Right kidney (tissue), 9 donors: ENCODE measurements at places on chromosomes 4 and X.

DNA sequence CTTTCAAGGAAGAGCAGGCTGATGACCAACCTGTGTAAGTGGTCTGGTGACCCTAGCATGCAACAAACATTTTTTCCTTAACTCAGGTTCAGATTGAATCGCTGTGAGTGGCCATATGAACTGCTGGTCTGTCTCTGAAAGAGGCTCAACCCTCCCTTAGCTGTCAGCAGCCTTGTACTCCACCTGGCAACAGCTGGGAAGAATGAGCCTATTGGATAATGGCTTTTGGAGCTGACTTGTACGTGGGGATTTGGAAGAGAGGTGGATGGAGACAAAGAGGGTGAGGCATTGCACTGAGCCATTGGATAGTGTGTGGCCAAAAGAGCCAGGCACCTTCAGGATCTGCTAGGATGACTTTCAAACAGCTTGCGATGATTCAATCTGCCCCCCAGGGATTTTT, 35.7 kb upstream of the BMP15 start:
- no peak for DNase-seq

GRCh38 chr4:80422727-80423404, 87.3 kb downstream of the CFAP299 start:
- no peak for DNase-seq

DNA sequence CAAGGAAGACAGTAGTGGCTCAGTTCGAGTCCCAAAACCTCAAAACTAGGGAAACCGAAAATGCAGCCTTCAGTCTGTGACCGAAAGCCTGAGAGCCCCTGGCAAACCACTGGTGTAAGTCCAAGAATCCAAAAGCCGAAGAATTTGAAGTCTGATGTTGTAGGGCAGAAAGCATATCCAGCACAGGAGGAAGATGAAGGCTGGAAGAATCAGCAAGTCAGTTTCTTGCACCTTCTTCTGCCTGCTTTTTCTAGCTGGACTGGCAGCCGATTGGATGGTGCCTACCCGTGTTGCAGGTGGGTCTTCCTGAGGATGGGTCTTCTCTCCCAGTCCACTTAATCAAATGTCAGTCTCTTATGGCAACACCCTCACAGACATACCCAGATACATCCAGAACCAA, 95.0 kb downstream of the STK32B start:
- DNase-seq = no peak

DNA sequence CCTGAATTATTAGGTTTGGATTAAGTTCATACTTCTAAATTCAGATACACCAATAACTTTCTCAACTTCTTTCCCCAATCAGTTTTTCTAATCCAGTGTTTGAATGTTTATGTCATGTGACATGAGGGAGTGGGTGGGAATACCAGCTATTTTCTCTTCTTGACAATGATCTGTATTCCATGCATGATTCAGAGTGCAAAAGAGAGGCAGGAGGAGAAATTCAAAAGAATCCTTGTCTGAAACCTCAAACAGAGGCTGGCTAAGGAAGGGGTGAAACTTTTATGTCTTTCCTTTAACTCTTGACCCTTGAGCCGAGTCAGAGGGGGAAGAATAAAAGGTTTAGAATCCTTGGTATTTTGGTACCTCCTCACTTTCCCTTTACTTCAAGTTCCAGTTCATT, 544.7 kb downstream of the SPRY1 start:
- DNase-seq = no peak

- DNase-seq = peak; percentile 19
Observed at GRCh38 chrX:107565931-107566603, 62.2 kb upstream of the PRPS1 start.

DNA sequence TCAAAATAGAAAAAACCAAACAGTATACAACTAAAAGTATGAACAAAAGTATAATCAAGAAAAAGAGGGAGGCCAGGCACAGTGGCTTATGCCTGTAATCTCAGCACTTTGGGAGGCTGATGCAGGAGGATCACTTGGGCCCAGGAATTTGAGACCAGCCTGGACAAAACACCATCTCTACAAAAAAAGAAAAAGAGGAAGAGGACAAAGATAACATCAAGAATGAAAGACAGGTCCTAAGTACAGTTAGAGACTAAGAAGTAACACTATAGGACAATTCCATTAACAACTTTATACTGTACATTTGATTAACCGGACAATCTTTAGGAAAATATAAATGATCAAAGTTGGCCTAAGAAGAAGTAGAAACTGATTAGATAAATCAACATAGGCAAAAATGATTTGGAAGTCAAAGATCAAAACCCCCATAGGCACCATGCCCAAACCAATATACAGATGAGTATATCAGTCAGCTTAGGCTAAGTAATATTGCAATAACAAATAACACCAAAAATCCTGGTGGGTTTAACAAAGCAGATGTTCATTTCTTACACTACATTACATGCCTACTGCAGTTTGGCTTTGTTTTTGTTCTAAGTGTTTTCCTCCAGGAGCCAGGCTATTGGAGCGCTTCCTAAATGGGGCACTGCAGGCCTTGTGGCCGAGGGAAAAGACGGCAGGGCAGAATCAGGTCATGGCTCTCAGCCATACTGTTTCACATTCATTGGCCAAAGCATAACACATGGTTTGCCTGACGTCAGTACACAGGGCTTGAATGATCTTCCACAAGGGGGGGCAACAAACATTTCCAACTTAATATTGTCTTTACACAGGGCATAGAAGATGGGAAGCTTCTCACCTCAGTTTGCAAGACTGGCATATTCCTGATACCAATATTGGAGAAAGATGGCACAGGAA, 42.2 kb upstream of the HGFAC start:
- DNase-seq = no peak

DNA sequence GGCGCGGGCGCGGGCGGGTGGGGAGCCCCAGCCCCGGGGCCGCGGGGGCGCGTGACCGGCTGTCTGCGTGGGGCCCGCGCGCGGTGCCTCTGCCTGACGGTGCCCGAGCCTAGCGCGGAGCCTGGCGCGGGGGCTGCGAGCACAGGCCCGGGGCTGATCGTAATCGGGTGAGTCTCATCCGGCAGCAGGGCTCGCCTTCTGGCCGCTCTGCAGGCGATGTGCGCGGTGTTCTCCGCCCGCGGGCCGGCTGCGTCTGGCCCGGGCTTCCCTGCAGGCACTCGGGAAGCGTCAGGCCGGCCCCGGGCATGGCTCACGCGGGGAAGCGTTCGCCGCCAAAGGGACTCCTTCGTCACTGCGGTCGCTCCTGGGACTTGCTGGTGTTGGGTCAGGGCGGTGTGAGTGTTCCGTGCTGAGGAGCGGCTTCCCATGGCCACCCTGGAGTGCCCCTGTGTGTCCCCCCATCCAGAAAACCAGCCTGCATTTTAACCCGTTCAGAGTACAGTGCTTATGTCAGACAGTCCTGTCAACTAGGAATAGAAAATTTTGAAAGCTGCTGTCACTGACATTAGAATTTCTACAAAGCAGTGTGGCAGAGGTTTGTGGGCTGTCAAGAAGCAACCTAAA, 40.6 kb downstream of the FAM149A start:
- DNase-seq = peak; percentile 88

- DNase-seq = no peak
Observed at GRCh38 chr4:74733756-74734155, 60.6 kb downstream of the BTC start.

GRCh38 chr4:149048451-149049143, 606.4 kb upstream of the NR3C2 start:
- DNase-seq = no peak

DNA sequence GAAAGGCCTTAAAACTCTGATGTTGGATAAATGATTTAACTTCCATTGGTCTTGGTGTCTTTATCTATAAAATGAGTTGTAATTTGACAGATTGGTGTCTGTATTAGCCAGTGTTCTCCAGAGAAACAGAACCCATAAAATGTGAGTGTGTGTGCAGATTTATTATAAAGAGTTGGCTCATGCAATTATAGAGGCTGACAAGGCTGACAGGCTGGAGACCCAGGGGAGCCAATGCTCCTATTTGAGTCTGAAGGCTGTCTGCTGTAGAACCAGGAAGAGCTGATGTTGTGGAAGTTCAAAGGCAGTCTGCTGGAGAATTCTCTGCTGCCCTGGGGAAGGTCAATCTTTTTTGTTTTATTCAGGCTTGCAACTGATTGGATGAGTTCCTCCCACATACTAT, 131.7 kb downstream of the SLC4A4 start:
- DNase-seq = no peak

DNA sequence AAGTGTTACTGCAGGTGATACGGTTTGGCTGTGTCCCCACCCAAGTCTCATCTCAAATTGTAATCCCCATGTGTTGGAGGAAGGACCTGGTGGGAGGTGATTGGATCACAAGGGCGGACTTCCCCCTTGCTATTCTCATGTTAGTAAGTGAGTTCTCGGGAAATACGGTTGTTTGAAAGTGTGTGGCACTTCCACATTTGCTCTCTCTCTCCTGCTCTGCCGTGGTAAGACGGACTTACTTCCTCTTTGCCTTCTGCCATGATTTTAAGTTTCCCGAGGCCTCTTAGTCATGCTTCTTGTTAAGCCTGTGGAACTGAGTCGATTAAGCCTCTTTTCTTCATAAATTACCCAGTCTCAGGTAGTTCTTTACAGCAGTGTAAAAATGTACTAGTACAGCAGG, 65.2 kb upstream of the SLC7A11 start:
- no peak for DNase-seq

DNA sequence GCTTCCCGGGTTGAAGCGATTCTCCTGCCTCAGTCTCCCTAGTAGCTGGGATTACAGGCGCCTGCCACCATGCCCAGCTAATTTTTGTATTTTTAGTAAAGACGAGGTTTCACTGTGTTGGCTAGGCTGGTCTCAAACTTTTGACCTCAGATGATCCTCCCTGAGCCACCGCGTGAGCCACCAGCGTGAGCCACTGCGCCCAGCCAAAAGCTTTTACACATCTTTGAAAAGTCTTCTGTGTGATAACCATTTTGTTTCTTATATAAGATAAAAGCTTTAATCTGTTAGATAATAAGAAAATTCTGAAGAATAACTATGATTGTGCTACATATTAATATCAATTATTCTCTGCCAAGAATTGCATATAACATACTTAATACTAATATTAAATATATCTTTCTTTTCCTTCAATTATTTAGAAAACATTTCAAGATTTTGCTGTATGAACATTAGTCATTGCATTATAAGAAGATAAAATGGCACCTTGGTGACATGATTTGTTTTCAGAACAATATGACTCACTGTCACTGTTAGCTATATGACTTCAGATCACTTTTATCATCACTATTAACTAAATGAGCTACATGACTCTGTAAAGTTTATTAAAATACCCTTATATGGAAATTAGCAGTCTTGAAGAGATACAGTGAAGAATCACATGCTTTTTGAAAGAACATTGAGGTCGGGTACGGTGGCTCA, 33.4 kb downstream of the RUFY3 start:
- DNase-seq = no peak

GRCh38 chr4:88672987-88673386, 24.6 kb downstream of the NAP1L5 start:
- peak; percentile 8 for DNase-seq

GRCh38 chr4:75715105-75715799, 9.1 kb upstream of the USO1 start:
- DNase-seq = no peak

- DNase-seq = no peak
Observed at GRCh38 chr4:82728301-82728700, 70.3 kb downstream of the SCD5 start.

DNA sequence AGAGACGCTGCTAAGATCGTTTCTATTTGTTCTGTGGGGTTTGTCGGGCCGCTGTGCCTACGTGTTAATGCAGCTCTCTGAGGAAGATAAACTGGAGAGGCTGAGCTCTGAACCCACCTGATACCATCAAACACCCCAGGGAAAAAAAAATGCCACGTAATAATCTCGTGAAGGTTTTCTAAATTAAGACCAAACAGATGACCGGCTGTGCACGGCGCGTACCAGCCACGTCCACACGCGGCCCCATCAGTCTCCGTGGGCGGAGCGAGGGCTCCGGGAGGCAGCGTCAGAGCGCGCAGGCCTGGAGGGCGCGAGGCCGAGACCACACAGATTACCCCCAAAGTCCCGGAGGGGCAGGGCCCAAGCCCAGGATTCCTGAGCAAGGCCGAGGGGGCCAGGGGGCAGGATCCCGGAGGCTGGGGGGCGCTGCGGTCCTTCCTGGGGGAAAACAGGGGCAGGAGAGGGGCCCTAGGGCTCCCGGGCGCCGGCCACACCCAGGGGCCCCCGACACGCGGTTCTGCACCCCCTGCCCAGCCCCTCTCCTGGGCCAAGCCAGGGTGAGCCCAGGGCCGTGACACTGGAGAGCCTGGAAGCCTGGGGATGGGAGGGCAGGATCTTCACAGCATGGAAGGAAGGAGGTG, 91.9 kb downstream of the FAM53A start:
- no peak for DNase-seq

DNA sequence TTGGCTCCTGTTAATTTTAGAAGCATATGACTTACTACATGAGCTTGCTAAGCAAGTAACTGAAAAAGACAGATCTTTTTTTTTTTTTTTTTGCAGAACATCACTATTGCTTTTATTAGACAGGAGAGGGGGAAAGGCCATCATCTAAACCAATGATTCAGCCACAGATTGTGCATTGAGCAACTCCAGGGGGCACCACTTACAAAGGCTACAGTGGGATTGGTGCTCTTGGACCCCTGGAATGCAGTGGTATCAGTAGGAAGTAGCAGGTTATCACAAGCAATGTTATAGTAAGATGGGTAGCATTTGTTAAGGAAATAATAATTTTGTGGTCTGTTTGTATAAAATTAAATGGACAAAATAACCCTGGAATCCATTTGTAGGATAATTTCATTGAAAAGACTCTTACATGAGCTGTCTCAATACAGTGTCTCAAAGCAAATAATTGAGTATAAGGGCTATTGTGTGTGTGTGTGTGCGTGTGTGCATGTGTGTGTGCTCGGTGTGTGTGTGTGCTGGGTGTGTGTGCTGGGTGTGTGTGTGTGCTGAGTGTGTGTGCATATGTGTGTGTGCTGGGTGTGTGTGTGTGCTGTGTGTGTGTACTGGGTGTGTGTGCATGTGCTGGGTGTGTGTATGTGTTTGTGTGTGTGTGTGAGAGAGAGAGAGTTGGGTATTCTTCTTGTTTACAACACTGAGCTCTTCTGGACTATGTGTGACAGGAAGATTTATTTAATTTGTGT, 296.3 kb downstream of the PCDH7 start:
- DNase-seq = no peak

GRCh38 chr4:145102619-145103018, 4.5 kb downstream of the ABCE1 start:
- DNase-seq = no peak

DNA sequence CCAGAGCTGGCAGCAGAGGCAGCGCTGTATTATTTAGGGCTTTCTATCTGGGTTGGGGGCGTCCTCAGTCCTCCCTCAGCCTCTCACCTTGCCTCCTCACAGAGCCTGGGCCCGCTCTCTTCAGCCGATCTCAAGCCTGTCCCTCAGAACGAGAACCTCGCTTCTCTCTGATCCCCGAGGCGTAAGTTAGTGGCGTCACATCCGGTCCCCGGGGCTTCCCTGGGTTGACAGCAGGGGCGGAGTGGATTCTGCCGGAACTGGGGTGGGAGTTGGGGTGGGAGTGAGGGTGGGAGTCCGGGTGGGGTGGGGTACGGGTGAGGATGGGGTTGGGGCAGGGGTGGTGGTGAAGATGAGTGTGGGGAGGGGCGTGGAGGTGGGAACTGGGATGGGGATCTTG, at the start of gene MAGEA10:
MAGEA10 (minus strand) TSS at position 190 of the 397 bp plus-strand sequence. CDS start 2,957 bp downstream, outside the sequence.
- DNase-seq = no peak

GRCh38 chrX:151505796-151506195, 57.7 kb upstream of the PASD1 start:
- DNase-seq = no peak

- no peak for DNase-seq
Observed at GRCh38 chr4:150501009-150501727, 80.8 kb upstream of the MAB21L2 start.

GRCh38 chrX:111519215-111519614, 7.8 kb downstream of the SERTM2 start:
- DNase-seq = peak; percentile 14
